ENCODE measurements at places on chromosomes 16 and 17.

DNA sequence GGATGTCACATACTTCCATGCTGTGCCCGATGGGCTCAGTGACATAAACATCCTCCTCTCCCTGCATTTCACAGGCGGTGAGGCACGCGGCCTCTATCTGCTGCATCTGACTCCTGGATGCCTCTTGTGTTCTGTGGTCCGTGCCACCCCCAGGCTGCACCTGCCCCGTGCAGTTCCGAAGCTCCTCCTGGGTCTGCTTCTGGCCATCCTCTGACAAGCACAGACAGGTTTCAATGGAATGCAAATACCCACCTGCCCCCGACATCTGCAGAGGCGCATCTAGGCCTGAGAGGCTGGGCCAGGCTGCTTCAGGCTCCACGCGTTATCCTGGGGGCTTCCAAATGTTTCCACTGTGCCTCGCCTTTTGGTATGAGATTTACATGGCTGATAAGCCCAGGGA, 46.3 kb upstream of the DNAH17 start:
- no peak for DNase-seq

DNA sequence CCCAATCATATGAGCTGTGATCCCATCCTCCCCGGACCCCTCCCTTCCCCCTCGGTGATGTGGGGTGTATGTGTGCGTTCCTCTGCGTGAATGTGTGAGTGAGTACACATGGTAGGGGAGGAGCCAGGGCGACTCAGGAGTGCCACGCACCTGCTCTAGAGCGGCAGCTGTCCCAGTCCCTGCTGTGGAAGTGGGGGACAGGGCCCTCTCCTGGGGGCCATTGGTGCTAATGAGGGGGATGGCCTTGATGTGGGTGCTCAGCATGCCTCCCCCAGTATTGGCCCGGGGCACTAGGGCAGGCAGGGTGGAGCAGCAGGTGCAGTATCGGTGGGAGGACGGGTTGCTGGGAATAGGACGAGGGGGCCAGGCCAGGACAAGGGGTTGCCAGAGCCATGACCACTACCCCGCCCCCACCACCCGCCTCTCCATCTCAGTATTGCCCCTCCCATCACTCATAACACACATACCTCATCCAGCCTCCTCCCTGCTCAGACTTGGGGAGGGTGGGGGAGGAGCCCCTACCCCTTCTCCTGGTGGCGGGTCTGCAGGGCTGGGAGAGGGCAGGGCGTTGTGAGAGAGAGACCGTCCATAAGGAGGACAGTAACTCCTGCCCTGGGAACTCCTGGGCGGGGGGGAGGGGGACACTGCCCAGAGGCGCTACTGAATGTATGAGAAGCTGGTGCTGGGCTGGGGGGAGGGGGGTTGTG, 8.5 kb downstream of the NR1D1 start:
- no peak for DNase-seq

- DNase-seq, result no peak
Measured at GRCh38 chr17:76131051-76131691, 9.9 kb downstream of the FOXJ1 start.

GRCh38 chr16:30668393-30668792, 10.2 kb downstream of the FBRS start:
- DNase-seq, result no peak

- no peak for DNase-seq
Measured at GRCh38 chr17:21066394-21066793, 23.6 kb upstream of the USP22 start.

DNA sequence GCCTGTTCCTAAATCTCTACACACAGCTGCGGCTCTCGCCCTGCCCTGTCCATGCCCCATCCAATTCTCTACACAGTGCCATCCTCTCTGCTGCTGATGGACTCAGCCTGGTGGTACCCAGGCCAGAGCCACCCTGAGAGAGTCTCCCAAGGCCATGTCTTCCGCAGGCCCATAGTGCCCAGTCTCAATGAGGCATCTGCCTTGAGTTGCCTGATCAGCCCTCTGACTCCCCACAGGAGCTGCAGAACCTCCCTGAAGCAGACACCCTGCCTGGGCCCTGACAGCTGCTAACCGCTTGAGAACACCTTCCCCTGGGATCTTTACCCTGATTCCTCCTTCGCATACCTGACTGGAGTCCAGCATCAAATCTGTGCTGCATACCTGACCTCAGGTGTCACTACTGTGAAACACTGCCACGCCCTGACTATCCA, 13.3 kb downstream of the TSPOAP1 start:
- no peak for DNase-seq

- no peak for DNase-seq
Measured at GRCh38 chr17:17572010-17572785, 19.3 kb downstream of the PEMT start.

DNA sequence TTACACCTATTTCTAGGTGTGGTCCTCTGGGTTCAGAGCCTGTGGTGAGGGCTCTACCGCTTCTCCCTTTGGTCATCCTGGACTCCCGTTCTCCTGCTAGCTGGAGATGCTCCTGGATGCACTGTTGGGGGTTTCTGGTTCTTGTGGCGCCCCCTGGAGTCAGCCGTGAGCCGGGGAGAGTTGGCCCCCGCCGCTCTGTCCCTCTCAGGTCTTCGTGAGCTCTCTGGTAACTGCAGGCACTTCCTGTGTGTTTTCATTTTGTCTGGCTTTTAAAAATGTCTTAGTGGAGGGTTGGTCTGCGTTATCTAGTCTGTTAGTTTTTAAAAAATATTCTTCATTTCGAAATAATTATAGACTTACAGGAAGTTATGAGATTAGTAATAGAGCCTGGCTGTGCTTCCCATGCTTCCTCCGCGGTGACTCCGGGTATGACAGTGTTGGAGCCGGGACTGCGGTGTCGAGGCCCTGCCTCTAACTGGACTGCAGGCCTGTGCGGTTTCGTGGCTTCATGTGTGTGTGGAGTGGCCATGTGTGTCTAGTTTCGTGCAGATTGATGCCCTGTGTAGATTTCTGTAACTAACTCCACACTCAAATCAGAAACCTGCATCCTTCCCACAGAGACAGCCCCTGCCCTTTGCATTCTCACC, 78.0 kb upstream of the ZNF750 start:
- DNase-seq, result peak; percentile 28

- DNase-seq, result no peak
Measured at GRCh38 chr16:23676924-23677480, 1.7 kb upstream of the PLK1 start.

DNA sequence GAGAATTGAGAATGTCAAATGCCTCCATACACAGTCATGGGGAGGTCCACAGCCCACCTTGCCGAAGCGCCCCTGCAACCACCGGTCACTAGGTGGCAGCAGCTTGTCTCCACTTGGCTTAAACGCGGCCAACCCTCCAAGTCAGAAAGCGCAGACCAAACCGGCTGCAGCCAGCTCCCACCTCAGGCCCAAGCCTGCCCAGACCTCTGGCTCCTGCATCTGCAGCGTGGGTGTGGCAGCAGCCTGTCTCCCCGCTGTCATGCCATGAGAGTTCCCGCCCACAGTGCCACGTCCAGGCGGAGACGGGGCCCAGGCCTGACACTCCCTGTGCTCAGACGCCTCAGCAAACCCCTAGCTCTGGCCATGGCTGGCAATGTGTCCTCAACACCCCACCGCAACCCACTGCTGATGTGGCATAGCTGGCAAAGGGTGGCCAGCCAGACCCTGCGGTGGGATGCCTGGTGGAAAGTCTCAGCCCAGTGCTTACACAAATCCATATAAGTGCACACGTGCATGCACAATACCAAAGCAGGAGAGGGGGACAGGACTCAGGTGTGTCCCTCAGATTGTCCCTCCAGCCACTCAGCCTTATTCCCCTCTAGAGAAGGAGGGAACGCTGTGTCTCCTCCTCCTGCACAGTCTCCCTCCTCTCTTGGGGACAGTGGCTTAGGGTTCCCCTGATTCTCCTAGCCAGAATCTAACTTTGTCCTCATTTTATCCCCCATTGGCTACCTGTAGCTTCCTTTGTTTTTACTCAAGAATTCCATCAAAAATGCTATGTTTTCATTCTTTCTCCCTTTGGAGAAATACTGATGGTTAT, 10.9 kb downstream of the COPZ2 start:
- DNase-seq, result peak; percentile 61

DNA sequence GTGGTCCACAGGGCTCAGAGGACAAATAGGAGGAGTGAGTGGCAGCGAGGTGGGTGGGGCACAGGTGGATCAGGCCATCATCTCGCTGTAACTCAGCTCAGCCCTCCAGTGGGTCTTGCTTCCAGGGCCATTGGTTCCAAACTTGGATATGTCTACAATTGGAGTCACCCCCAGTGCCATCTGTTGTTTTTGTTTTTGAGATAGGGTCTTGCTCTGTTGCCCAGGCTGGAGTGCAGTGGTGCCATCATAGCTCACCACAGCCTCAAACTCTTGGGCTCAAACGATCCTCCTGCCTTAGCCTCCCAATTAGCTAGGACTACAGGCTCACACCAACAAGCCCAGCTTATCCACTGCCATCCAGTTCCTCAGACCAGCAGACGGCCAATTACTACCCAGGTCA, 45.9 kb downstream of the DDX19A start:
- DNase-seq, result no peak

DNA sequence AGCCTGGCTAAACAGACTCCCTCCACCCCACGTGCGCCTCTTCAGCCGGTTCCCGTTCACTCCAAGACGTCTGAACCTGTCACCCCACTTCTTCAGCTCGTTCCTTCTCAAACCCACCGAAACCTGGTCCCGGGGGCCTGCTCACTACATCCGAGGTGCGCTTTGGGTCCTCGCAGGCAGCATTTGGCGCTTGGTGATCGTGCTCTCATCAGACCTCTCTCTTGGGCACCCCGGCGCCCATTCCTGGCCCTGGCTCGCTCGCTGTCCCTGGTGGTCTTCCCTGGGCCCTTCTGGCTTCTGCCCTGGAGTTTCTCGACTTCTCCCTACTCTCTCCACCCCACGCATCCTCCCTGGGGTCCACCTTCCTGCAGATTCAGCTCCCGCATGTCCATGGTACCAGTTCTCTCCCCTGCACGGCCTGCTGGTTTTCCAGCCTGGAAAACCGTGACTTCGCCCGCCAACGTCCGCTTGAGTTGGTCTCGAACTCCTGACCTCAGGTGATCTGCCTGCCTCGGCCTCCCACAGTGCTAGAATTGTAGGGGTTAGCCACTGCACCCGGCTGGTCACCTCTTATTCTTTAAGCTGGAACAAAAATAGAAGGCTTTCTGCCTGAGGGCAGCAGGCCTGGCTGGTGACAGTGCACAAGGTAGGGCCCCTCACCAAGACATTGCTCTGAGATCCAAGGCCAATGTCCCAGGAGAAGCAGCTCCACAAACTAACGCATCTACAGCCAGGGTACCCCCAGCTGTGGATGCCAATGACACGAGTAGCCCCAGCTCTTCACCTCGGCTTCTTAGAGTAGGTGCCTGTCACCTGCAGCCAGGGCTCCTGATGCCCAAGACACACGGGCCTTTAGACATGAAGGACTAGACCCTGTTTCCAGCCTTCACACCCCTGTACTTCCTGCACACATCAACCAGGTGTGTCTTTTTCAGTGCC, 1.1 kb upstream of the MEAK7 start:
- DNase-seq, result no peak

GRCh38 chr17:20172376-20172775, 163.2 kb downstream of the SPECC1 start:
- no peak for DNase-seq

DNA sequence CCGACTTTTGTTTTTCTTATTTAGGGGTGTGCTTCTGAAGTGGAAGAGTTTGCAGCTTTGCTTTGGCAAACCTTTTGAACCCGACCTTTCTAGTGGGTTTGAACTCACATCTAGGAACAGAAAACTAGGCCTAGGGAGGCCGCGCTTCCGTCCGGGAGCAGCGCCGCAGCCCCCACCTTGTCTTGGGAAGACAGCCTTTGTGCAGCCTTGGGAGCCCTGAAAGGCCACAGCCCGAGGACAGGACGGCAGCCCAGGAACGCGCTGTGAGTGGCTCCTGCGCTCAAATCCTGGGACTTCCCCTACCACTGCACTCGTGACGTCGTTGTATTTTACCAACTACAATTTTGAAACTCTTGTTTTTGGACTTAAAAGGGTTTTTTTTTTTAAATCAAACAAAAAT, 53.7 kb upstream of the ZNF267 start:
- no peak for DNase-seq

DNA sequence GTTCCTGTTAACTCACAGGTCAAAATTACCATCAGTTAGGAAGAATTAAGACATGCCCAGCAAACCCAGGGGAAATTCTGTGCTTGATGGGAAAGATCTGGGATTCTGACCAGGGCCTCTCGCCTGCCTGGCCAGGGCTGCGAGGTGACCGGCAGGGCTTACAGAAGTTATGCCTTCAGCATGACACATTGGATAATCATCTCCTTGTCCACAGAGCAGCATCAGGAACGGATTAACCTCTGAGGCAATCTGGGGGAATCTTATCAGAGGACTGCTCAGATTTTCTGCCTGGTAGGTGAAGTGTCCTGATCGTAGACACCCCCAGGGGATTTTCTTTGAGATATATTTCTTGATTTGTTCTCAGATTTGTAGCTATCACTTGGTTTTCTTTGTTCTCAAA, 172.5 kb downstream of the HS3ST3A1 start:
- DNase-seq, result no peak

DNA sequence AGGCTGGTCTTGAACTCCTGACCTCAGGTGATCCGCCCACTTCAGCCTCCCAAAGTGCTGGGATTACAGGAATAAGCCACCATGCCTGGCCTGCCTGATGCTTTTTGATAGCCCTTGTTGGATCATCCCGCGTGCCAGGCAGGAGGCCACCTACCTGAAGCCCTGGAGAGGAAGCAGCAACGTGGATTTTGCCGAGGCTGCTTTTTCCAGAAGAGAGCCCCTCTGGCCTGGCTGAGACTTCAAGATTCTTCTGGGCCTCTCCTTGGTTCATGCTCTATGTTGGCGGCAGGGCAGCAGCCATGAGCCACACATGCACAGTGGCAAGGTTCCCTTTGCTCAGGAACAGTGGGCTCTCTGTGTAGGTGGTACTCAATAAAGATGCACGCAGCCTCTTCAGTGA, 11.5 kb downstream of the KATNB1 start:
- DNase-seq, result no peak

DNA sequence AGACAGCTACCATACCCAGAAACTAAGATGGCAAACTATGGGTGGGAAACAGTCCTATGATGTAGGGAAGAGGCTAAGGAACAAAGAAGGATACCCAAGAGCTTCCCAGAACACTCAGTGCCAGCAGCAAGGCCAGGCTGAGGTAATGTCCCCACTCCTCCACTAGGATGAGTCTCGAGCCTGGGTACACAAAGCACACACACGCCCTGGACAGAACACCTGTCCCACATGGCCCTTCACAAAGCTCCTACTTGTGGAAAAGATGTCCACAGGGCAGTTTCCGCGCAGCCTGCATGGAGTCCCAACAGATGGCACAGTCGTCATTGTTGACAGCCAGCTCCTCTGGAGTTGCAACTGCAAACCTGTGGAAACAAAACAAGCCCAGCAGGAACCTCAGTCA, 23.9 kb downstream of the AMFR start:
- no peak for DNase-seq

GRCh38 chr17:77796176-77796860, 162.2 kb upstream of the TNRC6C start:
- no peak for DNase-seq

- DNase-seq, result no peak
Measured at GRCh38 chr16:67844497-67844896, 2.2 kb upstream of the NUTF2 start.
